Kidney epithelial cell (primary cell): ENCODE measurements at places on chromosomes 4 and X.

DNA sequence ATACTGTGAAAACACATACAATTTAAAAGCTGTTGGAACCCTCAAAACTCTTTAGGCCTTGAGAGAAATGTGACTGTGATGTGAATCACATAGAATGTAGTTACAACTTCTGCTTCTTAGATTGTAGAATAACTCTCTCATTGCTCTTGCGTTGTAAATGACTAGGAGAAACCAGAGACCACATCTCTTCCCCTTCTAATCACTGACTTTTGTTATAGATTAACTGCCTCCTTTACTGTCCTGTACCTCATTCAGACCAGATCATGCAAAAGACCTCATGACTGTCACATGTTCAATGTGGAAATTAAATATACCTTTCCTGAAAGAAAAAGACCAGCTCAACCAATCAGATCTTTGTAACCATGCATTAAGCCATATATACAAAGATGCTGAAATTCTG lies 43.2 kb upstream of the NEIL3 start:
- peak; percentile 59 for DNase-seq

GRCh38 chr4:16627999-16628398 lies 270.4 kb downstream of the LDB2 start:
- peak; percentile 14 for DNase-seq

DNA sequence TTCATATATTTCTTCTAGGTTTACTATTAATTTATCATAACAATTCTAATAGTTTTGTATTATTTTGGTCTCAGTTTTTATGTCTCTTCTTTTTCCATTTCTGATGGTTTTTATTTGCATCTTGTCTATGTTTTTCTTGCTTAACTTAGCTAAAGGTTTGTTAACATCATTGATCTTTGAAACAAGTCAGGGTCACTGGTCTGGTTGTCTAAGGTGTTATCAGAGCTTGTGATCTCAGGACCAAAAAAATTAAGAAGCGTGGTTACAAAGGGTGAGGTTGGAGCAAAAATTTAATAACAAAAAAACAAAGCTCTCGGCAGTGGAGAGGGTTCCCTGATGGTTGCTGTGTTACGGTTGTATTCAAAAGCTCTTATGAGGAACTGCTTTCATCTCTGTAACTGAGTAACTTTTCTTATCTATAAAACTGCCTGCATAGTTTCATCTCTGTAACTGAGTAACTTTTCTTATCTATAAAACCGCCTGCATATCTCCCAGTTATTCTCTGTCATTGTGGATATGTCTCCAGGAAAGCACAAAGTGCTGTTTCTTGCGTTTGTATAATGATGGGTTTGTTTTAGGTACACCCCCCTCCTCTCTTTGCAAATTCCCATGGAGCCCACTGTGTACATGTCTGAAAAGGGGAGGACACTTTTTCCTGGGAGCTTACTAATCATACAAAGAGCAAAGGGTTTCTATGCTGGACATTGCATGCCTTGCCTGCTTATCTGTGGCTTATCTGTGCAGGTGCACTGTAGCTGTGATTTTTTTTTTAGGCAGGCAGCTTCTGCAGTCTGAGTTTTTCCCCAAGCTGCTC lies 62.4 kb upstream of the UGT2B15 start:
- DNase-seq = no peak

DNA sequence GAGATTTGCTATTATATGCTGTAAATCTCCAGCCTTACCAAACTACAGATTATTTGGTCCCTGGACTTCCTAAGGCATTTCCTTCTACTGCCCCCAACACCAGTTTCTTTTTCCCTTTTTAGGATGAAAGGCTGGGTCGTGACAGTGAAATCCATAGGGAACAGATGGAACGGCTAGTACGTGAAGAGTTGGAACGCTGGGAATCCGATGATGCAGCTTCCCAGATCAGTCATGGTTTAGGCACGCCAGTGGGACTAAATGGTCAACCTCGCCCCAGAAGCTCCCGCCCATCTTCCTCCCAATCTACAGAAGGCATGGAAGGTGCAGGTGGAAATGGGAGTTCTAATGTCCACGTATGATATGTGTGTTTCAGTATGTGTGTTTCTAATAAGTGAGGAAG lies 67.9 kb downstream of the PKD2 start:
- no peak for DNase-seq

DNA sequence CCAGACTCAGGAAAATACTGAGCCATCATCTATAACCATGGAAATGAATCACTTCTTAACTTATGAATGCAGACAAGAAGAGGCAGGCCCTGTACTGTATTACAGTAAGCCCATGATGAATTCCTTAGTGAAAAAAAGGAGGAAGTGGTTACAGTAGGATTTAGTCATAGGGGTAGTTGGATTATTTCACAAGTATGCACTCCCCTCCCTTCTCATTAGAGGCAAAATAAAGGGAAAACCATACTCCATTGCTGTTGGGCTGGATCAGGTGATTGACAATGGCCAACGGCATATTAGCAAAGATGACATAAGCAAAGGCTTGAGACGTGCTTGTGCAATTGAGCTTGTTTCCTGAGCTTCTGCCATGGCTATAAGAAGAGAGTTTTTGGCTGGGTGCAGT lies 181.1 kb upstream of the PRPS2 start:
- peak; percentile 26 for DNase-seq

DNA sequence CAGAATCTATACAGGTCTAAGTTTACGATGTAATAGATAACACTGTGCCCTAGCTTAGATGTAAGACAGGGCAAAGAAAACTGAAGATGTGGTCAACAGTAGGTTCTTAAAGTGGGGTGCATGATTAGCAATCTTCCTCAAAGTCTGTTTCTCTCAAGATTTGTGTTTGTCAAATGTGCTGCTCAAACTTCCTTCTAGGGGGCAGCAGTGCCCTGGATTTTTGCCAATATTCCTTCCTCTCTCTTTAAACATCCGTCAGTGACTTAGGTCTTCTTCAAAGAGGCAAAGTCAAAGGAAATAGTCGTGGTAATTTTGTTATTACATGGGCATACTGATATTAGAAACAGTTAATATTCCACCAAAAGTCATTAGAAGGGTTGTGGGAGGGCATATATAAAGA lies 4.2 kb upstream of the PDHA2 start:
- DNase-seq = no peak

DNA sequence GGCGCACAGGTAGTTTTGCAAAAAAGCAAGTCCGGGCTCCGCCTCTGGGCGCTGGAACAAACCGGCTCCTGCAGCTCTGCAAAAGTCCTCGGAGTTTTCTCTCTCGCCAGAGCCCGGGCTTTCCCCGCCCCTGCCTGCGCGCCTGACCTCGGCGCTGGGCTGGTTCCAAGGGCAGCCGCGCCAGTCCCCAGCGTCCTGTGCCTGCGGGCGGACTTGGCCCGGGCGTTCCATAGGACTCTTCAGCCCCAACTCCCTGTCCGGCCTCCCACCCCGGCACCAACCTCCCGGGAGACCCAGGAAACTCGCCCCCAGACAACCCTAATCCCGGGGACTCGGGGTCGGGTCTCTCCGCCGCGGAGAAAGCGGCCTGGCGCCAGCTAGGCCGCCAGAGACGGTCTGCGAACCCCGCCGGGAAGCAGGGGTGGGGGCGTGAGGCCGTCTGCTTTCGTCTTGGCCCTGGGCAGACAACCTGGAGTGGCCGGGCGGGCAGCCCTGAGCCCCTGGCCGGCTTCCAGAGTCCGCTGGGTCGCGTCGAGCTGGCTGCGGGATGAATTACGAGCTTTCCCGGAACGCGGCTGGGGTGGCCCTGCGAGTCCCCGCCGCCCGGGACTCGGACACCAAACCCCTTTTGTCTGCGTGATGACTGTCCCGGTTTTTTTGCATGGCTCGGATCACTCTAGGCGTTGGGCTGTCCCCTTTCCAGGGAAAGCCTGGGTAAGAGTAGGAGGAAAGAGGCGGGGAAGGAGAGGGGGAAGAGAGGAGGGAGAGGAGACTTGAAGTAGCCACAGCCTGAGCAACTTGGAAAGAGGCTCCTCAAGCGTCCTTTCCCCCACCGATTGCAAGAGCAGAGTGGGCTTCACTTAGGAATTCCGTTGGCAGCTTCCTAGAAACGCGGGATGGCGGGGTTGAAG lies 916 bp downstream of the MXRA5 start:
- DNase-seq = no peak

DNA sequence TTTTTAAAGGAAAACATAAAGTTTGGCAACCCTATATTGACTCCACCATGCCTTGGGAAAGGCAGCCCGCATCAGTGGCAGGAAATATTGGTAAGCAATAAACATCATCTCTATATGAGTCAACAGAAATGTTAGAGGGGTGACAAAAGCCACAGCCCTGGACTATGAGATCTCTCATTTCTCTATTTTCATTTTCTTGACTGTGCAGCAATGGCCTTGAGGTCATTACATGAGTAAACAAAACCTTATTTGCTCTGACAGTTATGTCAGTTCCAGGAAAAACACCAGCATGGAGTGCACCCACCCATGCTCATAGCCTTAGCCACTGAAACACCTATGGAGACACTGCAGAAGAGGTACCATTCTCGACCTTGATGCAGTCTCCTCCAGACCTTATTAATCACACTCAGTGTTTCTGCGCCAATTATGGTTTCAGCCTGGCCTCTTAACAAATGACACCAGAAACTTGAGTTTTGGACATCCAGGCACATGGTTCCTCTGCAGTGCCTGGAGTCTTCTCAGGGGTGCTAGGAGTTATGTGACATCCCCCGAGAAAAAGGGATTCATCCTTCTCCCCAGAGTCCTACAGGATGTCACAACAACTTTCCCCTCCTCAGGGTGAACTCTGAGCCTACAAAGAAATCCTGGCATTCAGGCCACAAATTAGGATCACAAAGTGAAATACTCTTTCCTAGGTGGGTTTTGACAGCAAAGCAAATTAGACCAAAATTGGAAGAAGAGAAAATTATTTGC lies 16.0 kb upstream of the HPGD start:
- no peak for DNase-seq

GRCh38 chr4:163613383-163613782 lies 118.9 kb downstream of the TMA16 start:
- no peak for DNase-seq

- peak; percentile 95 for DNase-seq
Measured at GRCh38 chr4:147578051-147578476, 39.1 kb upstream of the TMEM184C start.

DNA sequence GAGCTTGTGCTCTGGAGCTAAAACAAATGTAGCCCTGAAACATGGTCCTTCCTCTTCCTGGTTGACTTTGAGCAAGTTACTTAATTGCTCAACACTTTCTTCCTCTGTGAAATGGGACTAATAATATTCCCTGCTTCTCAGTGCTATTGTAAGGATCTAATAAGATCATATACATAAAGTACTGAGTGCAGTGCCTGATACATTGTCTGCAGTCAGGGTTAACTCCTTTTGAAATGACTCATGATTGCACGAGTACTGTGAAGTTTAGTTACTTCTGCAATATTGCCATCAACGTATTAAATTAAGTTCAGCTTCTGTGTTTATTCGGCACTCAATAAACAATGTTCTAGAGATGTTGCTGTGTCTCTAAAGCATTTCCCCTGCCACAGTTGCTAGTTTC lies 91.8 kb upstream of the HPRT1 start:
- no peak for DNase-seq

GRCh38 chrX:108121291-108121690 lies 29.7 kb downstream of the ATG4A start:
- DNase-seq = no peak

- no peak for DNase-seq
Measured at GRCh38 chrX:112687189-112687691, 7.5 kb upstream of the LHFPL1 start.

GRCh38 chr4:69617083-69617694 lies 22.3 kb downstream of the UGT2A2 start:
- peak; percentile 28 for DNase-seq

GRCh38 chr4:6250235-6250983 lies 19.2 kb upstream of the WFS1 start:
- DNase-seq = no peak

- no peak for DNase-seq
Measured at GRCh38 chrX:9189286-9189685, 155.4 kb upstream of the FAM9B start.

GRCh38 chr4:146105464-146105863 lies 70.1 kb upstream of the LSM6 start:
- DNase-seq = no peak

GRCh38 chr4:183332447-183332846 lies 10.2 kb upstream of the CLDN24 start:
- DNase-seq = no peak

GRCh38 chr4:681736-682451 lies 7.1 kb downstream of the SLC49A3 start:
- no peak for DNase-seq

DNA sequence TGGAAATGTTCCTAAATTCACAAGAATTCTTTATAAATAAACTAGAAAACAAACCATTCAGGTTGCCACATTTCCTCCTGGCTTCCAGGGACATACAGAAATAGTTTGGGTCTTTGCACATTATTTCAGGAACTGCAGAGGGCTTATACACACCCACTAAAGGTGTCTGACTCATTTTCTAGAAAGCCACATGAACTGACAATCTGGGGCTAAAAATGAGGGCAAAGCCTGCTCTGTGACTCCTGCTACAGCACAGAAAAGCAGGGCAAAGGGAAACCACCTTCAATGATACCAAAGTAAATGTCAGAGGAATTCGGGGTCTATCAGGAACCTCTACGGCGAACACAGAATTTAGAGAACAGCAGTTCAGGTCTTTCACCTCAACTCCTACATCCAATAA lies 112.2 kb upstream of the MAP3K15 start:
- DNase-seq = no peak

DNA sequence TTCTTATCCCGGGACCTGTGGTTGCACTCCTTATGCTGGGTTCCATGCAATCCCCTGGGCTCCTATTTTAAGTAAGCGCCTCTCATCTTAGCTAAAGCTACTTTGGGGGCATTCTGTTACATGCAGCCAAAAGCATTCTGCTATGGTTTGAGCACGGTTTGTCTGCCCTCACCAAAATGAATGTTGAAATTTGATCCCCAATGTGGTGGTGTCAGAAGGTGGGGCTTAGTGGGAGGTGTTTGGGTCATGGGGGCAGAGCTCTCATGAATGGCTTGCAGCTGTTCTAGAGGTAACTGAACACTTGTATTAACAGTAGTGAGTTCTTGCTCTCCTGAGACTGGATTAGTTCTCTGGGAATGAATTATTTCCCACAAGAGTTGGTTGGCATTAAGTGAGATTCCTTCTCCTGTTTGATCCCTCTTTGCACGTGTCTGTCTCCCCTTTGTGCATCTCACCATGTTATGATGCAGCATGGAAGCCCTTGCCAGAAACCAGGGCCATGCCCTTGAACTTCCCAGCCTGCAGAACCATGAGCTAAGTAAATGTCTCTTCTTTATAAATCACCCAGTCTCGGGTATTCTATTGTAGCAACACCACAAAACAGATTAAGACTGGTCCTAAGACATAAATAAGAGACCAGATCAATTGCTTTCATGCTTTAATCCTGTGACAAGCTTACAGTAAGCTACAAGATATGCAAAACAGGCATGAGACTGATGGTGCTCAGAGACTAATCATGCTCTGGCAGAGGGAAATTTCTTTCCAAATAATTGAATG lies 141.8 kb downstream of the TSPAN5 start:
- no peak for DNase-seq

GRCh38 chr4:95050980-95051701 lies 293.4 kb downstream of the BMPR1B start:
- no peak for DNase-seq
